Pancreas (tissue), 10 donors: ENCODE measurements at places on chromosomes 2 and 18. TPM values are rescaled to one million over a fixed set of nuclear protein-coding genes. Genes with fewer than 3 reads are reported as not detected.

The LYPD1 gene
- total RNA-seq, result 15.5 TPM

The SP110 gene
- 13.7 TPM for total RNA-seq

The CDC42EP3 gene
- 3.7 TPM for total RNA-seq

The PIGN gene
- total RNA-seq, result 17.4 TPM

The FHOD3 gene
- total RNA-seq, result 0.25 TPM

The KCTD18 gene
- total RNA-seq, result 9.9 TPM

The GPR17 gene
- not detected for total RNA-seq

The ELOA2 gene
- not detected for total RNA-seq

The PDCD1 gene
- total RNA-seq, result not detected

The LTBP1 gene
- 0.83 TPM for total RNA-seq

The IL37 gene
- not detected for total RNA-seq

The TGFA gene
- total RNA-seq, result 7.6 TPM

The HRH4 gene
- total RNA-seq, result not detected
